NCI-H187 treated with DMSO at 0.1 percent for 48 hours (cell line): ENCODE measurements at places on chromosomes 16 and 17.

DNA sequence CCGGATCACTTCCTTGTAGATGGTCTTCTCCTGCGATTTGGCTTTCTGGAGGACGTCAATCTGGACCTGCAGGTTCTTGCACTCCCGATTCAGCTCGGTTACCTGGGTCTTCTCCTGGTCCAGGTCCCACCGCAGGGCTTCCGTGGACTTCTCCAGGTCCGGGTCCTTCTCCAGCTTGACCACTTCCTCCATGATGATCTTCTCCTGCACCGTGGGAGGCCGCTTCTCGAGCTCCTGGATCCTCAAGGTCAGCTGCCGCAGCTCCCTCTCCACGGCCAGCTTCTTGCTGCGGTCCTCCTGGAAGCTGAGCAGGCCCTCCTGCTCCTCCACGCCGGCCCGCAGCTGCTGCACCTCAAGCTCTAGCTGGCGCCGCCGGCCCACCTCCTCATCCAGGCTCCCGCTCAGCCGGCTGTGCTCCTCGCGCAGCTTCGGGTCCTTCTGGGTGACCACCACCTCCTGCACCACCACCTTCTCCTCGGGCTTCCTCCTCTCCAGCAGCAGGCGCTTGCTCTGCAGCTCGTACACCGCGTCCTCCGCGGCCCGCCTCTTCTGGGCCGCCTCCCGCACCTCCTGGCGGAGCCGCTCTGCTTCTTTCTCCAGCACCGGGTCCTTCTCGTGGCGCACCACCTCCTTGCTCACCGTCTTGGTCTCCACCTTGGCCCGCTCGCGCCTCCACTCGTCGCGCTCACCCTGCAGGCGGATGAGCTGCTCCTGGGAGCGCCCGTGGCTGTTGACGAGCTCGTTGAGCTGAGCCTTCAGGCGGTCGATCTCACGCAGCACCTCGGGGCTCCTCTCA is 8.2 kb downstream of the CDK3 start:
- DNase-seq, result no peak

GRCh38 chr17:266701-267667 is 85.5 kb upstream of the DOC2B start:
- DNase-seq, result no peak

- no peak for DNase-seq
Observed at GRCh38 chr16:641326-642188, at the start of gene MCRIP2. Gene MCRIP2, plus strand, starts transcription at chr16:641828. Its CDS starts 164 bp downstream, at chr16:641992.

DNA sequence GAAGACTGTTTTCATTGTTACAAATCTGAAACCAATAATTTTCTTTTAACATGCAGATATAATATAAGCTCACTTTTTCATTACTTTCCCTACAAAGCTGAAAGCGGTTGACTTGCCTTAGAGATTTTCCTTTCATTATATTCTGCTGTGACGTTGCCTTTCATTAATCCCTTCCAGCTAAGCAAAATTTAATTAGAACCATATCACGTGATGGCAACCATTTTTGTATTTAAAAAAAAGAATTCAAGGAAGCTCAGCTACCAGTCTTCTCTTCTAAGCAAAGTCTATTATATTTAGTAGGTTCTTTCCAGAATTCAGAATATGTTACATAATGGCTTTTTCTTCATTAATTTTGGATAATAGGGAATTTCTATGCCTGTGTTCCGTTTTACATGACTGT is 186.5 kb downstream of the PRKCA start:
- no peak for DNase-seq

DNA sequence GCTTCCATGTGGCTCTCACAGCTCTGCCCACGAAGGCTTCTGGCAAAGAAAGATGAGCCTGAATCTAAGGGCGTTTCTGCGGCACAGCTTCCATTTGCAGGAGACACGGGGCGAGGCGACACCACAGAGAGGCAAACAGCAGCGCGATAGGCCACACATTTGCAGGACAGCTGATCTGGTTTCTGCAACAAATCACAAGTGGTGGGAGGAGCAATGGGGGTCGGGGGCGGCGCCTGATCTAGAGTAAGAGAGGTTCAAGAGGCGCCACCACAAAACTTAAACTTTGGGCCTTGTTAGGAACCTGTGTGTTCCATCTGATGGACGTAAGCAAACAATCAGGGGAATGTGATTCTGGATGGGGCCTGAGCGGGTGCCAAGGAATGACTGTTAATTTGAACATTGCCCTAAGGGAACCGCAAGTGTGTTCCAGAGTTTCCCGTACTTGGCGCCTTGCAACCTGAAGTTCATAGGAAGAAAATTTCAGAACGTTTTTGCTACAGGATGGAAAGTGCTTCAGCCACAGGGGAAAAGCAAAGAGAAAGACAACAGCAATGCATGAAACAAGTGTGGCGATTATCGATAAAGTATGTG is 18.9 kb upstream of the ENPP7 start:
- no peak for DNase-seq

DNA sequence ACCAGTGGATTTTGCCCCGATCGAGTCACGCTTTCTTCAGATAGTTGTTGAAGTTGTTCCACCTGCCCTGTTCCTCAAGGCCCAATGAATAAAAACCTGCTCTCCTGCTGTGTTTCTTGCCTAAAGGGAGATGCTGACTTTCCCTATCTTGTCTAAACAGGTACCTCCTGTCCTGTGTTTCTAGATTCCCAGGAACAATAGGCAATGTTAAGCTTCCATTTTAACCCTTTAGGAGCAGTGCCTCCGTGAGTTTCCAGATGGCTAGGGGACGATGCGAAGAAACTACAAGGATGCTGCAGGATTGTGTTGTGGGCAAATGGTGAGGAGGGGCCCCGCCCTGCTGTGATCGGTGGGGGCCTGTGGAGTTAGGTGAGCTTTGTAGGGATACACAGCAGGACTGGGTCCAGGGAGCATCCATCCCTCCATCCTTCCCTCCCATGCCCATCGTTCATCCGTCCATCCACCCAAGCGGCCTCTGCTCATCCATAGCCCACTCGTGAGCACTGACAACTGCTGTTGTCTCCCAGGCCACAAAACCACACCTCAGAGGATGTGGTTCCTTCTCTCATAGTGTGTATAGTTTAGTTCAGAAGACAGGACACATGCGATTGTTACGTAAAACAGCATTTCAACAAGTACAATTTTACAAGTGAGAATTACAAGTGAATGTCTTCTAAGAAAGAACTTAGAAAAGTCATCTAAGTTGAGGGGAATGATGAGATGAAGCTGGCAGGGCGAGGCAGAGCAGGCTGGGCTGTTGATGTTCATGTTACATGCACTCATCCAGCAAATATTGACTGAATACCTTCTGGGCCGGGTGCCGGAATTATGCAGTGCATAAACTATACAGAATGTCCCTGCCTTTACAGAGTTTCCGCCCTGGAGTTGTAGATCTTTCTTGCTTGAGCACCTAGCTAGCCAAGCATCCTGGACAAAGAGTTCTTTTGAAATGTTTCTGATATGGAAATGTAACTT is 5.2 kb downstream of the ARSG start:
- no peak for DNase-seq

GRCh38 chr16:10868596-10869469 is 8.2 kb upstream of the CIITA start:
- DNase-seq, result no peak

GRCh38 chr16:27353853-27354252 is 40.1 kb downstream of the IL4R start:
- DNase-seq, result no peak

DNA sequence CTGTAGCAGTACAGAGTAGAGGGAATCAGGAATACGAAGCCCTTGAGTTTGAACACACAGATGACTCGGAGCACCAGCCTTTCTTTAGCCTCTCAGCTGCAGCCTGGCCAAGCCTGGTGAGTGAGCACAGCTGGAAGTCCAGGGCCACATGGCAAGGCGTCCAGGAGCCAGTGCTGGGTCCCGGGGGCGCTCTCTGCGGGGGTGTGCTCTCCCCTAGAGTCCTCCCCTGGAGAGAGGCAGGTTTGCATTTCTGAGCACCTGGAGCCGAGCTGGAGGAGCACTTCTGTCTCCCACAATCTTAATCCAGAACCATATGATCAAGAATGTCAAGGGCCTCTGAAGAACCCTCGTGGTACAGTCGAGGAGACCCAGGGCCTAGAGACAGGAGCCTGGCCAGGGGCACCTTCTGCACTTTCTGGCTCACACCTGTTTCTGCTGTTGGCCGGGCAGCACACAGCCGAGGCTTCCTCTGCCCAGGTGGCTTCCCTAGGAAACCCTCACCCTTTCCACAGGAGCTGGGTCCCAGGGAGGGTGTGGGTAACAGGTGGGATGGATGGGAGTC is 78.3 kb downstream of the PLD6 start:
- DNase-seq, result no peak

- DNase-seq, result no peak
Observed at GRCh38 chr17:37743875-37744632, 805 bp downstream of the HNF1B start.

- no peak for DNase-seq
Observed at GRCh38 chr16:65071433-65072311, 50.2 kb downstream of the CDH11 start.

GRCh38 chr17:50661795-50662391 is 27.2 kb downstream of the ABCC3 start:
- no peak for DNase-seq

- no peak for DNase-seq
Observed at GRCh38 chr17:72481572-72481971, 360.8 kb downstream of the SOX9 start.

GRCh38 chr17:39239640-39240314 is 14.0 kb upstream of the STAC2 start:
- DNase-seq, result no peak

DNA sequence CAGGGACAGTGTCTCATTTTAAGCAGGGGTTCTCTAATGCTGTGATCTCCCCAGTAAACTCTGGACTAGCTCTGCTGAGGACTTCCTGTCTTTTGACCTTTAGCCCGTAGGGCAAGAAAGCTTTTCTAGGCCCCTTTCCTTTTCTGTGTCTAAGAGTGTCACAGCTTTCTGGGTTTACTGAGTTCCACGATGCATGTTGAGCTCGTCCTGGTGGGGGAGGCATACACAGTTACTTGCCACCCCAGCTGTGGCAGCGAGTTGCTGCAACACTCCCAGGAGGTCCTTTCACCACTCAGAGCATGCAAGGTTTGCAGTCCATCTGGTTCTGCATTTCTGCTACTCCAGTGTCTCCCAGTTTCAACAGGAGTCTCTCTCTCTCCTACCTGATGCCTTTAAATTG is 23.7 kb downstream of the NOD2 start:
- no peak for DNase-seq

DNA sequence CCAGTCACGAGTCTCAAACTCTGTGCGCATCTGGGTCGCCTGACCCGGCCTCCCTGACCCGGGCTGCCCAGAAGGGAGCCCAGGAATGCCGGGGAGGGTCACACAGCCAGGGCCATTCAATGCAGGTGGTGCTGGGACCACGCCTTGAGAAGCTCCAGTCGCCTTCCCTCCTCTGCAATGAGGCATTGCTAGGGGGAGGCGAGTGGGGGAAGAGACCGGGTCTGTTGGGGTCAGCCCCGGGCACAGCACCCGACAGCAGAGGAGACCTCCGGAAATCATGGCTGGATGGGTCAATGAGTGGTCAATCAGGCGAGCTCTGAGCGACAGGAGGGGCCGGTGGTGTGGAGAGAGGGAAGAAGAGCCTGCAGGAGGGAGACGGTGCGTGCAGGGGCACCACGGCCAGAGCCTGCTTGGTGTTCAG is 13.3 kb downstream of the JPH3 start:
- no peak for DNase-seq

DNA sequence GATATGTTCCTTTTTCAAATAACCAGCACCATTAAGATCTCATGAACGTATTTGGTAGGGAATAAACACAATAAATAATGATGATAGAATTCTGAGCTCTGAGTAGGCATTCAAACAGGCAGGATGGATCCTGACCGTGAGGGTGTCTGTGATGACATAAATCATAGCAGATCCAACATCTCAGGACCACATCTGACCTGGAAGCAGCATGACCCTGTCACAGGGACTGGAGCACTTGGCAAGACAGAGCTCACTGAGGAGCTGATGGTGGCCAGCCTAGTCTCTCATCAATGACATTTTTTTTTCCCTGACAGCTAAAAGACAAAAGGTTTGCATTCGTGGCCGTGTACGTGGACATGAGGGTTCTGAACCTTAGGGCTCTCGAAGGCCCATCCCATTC is 337.5 kb downstream of the NPIPA8 start:
- DNase-seq, result no peak

GRCh38 chr16:11400076-11400475 is 54.8 kb downstream of the RMI2 start:
- no peak for DNase-seq

GRCh38 chr16:59328961-59329360 is 594.8 kb upstream of the GOT2 start:
- DNase-seq, result no peak

DNA sequence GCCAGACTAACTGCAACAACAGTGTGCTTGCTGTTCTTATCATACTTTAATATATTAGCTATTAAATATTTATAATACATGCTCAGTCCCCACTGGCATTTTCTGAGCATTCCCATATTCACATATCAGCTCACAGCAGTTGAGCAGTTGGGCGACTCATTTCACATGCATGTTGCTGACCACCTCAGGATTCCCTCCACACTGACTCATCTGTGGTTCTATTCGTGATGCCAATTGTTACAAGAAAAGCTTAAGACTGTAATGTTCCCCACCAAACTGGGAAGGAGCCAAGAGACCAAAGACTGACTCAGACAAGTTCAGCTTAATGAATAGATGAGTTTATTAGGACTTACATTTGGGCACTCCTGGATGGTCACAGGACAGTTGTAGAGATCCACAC is 100.3 kb upstream of the KIF2B start:
- no peak for DNase-seq

- no peak for DNase-seq
Observed at GRCh38 chr17:75895370-75896155, 1.2 kb downstream of the TRIM65 start.

DNA sequence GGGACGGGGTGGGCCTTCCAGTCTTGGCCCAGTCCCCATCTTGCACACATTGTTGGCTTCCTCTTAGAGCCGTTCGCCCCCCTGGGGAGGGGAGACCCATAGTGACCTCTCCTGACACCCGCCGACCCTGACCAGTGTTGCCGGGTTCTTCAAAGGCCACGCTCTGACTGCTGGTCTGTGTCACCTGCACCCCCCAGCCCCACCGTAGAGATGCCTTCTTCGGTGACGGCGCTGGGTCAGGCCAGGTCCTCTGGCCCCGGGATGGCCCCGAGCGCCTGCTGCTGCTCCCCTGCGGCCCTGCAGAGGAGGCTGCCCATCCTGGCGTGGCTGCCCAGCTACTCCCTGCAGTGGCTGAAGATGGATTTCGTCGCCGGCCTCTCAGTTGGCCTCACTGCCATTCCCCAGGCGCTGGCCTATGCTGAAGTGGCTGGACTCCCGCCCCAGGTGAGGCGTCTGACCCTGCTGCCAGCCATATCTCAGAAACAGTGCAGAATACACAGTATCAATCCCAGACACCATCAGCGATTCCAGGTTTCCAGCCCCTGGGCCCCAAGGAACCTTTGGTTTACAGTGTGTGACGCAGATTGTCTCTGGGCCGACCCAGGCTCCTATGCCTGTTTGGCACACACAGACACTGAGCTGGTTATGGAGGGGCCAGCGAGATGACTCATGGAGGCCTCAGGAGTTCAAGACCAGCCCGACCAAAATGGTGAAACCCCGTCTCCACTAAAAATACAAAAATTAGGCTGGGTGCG is 1.3 kb downstream of the SLC26A11 start:
- no peak for DNase-seq

GRCh38 chr17:49553676-49554335 is 21.9 kb upstream of the NXPH3 start:
- DNase-seq, result no peak
